ENCODE measurements at places on chromosomes 5 and 9. TPM values are rescaled to one million over a fixed set of nuclear protein-coding genes. Genes with fewer than 3 reads are reported as not detected.
A peak's percentile ranks its signal among the peaks of the same experiment; 100 is the strongest.

- DNase-seq = no peak
Observed at GRCh38 chr9:115183436-115183835, 65.5 kb upstream of the TNC start.

The UQCRQ gene
- 373 TPM for total RNA-seq

The TMEM215 gene
- not detected for total RNA-seq

GRCh38 chr5:38431242-38431853, 125.1 kb downstream of the LIFR start:
- no peak for DNase-seq

The ACTBL2 gene
- total RNA-seq = 0.47 TPM

- peak; percentile 25 for DNase-seq
Observed at GRCh38 chr9:34659592-34660253, 2.7 kb downstream of the CCL27 start.

The POLE3 gene
- total RNA-seq = 114 TPM

The PCDHGC3 gene
- 36.5 TPM for total RNA-seq

The ARL14EPL gene
- 0.17 TPM for total RNA-seq

DNA sequence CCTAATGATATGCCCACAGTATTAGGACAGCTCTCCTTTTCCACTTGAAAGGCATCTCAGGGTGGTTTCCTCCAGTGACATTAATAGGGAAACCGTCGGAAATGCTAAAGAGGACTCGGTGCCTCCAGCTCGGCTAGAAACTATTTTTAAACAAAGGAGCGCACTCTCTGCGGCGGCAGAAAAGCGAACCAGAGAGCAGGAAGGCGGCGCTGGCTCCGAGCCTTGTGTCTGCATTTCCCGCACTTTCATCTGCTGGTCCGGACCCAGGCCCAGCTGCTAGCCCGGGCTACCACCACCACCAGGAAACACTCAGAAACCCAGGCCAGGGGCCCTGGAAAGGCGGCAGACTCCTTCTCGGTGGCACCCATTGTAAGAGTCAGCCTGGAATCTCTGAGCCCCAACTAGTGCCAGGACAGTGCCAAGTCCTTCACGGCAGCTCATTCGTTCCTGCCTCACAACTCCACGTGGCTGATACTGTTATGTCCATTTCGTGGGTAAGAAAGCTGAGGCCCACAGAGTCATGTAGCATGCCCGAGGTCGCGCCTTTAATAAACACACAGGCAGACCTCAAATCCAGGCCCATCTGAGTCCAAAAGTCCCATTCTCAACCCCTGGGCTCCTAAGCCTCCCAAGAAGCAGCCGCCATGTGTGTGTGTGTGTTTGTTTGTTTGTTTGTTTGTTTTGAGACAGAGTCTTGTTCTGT, 73.9 kb downstream of the VAV2 start:
- no peak for DNase-seq

The IL31RA gene
- total RNA-seq = 6.9 TPM

GRCh38 chr5:176538230-176538988, 1.2 kb upstream of the RNF44 start:
- DNase-seq = no peak

DNA sequence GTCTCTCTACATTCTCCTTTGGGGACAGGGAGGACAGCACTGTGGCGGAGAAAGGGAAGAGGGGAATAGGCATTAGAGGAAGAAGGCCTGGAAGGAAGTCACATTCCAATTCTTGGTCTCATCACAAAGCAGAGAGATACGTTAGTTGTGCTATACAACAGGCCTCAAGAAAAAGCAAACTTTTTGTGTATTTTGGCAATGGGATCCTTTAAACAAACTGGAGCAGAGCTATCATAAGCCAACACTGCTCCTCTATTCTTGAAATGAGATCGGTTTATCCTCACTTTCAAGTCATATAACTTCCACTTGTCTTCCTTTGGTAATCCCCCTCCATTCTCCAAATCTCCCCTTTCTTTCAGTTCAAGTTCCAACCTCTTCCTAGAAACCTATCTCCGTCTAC, 6.5 kb downstream of the DENND1A start:
- no peak for DNase-seq

The ATOX1 gene
- 208 TPM for total RNA-seq

DNA sequence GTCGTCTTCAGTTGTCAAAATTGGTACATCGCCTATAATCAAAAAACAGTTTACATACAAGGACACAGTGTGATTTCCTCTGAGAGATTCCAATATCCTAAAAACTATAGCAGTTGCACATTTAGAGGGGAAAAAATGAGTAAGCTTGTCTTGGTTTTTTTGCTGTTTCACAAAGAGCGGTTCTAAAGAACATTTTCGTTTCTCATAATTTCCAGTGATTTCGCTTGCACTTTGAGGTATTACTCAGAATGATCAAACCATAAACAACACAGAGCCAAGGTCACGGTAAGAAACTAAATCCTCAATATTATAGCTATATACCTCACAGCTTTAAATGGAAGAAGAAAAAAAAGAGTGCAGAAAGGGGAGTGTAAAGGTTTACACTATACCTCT, 861 bp downstream of the MTX3 start:
- DNase-seq = peak; percentile 4

- DNase-seq = no peak
Observed at GRCh38 chr5:122649080-122649479, 125.8 kb upstream of the SNX2 start.

The CCDC112 gene
- 8.6 TPM for total RNA-seq

DNA sequence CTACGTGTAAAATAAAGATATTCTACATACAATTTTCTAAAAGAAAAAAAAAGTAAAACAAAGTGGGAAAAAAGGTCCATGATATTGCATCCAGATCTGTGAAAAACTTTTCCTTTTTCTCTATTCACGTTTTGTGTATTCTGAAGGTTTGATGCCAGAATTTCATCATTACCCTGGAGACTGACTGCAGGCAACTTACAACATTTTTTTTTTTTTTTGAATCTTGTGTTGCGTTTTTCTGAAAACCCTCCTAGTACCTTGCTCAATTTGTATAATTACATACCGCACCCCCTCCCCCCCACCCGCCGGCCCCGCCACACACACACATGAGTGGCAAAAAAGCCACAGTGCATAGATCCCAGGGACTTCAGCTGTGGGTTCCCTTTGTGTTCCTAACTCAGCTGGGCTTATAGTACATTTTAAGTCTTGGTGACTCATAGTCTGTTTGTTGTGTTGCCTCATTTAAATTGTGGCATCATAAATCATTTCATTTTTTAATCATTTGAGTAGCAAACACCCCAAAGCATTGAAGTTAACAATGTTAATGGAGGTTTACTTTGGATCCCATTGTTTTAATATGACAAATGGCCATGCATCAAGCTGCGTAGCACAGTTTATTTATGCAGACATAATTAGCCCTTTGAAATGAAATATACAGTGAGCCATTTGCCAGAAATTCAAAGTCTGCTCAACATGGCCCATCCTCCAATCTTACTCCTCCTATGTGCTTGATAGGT, 36.0 kb downstream of the PRDM6 start:
- no peak for DNase-seq

DNA sequence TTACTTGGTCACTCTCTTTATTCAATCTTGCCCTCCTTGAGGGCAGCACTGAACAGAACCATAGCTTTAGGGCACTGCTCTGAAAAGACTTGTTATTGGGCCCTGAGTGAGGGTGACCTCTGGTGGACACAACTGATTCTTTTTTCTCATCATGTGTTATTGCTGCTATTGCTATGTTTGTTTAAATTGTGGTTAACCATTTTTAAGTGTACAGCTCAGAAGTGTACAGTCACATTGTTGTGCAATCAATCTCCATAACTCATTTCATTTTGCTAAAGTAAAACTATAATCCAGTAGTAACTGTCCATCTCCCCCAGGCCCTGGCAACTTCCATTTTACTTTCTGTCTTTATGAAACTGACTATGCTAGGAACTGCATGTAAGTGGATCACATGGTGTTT, 351.1 kb upstream of the RIOK2 start:
- DNase-seq = peak; percentile 85

- DNase-seq = no peak
Observed at GRCh38 chr5:172874647-172875504, 40.8 kb downstream of the ERGIC1 start.

GRCh38 chr5:60510663-60511062, 189.3 kb downstream of the DEPDC1B start:
- DNase-seq = no peak

GRCh38 chr9:127633216-127633862, 21.3 kb downstream of the STXBP1 start:
- DNase-seq = no peak

DNA sequence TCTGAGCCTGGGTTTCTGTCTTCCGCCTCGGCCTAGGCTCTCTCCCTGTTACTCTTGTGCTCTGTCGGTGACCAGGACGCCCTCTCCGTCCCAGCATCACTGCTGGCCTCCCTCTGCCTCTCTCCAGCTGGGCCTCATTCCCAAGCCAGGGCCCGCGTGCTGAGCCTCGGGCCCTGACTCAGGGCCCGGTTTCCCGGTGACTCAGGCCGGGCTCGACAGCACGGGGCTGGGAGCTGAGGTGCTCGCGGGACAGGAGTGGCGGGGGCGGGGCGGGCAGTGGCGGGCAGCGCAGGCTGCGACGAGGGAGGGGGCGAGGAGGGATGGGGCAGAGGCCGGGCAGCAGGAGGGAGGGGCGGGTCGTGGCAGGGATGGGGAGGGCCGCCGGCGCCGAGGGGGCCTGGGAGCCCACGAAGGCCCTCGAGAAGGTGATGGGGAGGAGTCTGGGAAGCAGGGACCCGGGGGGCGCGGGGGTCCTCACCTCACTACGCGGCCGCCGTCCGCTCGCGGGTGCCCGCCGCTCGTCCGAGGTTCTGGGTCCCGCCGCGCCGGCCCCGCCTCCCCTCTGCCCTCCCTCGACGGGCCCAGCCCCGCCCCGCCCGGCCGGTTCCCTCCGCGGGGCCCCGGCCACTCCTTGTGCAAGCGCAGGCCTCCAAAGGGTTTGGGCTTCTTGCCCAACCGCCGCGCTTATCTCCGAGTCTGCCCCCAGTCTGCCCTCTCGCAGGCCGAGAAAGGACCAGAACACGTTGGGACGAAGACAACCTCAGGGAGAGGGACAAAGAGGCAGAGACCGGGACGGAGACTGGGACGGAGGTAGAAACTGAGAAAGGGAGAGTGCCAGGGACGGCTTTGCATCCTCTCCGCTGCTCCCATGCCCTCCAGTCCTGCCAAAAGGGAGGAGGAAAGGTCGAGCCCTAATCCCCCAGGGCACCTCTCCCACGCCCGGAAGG, at the start of gene ARAP3:
Gene ARAP3 (minus strand): TSS at position 536 of the 947 bp plus-strand sequence. CDS start 1,744 bp downstream, outside the sequence.
- DNase-seq = peak; percentile 78

- no peak for DNase-seq
Observed at GRCh38 chr5:173742432-173742816, 126.0 kb upstream of the BOD1 start.

The TNFSF15 gene
- 0.23 TPM for total RNA-seq

DNA sequence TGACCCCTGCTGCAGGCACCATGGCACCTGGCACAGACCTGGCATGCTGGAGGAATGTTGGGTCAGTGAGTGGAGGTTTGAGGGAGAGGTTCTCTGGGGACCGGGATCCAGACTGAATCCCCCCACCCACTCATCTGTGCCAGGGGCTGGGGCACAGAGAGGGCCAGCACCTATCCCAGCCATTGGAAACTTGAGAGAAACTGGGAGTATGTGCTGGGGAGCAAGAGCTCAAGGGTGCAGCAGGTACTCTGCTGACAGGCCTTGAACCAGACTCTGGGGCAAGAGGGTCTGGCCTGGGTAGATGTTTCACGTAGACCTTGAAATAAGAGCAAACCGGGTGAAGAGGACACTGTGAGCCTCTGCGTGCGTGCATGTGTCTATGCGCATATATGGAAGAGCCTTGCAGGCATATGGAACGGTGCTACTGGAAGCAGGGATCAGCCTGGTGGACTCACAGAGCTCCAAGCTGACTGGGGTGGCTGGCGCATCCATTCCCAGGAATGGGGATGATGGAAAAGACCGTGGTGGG, 8.8 kb downstream of the FGF18 start:
- DNase-seq = no peak

The CD14 gene
- not detected for total RNA-seq
